ENCODE measurements at places on chromosomes 4 and X.

DNA sequence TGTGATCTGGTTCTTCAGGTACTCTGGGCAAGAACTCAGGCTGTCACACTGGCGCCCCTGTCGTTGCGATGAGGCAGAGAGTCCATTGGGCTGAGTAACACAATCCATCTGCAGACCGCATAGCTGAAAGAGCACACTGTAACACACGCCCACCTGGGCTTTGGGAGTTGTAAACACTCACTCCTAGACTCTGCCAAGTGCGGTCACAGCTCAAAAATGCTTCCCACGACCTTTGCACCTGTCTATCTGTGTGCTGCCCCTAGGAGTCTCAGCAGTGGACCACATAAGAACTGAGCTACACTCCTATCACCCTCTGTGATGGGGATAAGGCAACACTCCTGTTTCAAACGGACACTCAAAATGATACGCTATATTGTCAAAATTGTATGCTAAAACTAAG, 2028.3 kb downstream of the PCDH7 start:
- no peak for DNase-seq

GRCh38 chr4:88817740-88818139, 120.1 kb upstream of the NAP1L5 start:
- no peak for DNase-seq

GRCh38 chr4:5887361-5888221, 5.3 kb downstream of the CRMP1 start:
- DNase-seq, result no peak

DNA sequence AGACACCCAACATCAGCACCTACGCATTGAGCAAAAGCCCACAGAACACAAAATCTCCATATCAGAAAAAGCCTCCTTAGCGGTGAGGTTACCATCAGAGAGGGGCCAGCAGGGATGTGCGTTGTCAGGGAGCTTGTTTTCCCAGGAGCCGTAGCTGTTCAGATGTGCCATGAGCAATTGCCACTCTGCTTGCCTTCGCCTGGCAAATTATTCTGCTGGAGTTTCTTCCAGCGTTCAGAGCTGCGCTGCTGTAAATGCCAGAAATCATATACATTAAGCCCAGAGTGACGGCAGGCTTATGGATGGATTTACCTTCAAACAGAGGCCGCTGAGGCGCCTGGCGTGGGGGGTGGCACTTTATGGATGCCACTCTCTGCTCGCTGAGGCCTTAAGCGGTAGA, 632.3 kb downstream of the BCOR start:
- no peak for DNase-seq

- no peak for DNase-seq
These were observed 91.9 kb upstream of the ZFP42 start for GRCh38 chr4:187903700-187904099.

DNA sequence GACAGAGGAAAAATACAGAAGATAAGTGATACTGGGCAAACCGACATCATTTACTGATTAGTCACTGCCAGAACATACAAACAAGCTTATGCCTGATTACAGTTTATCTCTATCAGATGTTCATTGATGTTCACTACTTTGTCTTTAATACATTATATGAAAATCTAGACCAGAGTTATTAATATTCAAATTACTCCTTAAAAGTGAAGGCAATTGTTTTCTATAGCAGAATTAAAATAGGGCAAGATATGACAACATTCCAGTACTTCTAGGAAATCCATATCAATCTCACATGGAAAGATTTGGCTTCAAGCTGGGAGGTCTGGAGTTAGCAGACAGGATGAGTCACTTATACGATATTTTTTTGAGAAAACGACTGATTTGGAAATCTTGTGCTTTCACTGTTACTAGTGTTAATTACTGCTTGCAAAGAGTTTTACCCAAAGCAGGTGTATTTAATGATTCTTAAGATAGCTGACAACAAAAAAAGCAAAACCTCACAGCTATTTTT, 31.8 kb downstream of the HPGD start:
- no peak for DNase-seq

Data from NCI-H526 treated with DMSO at 0.1 percent for 48 hours (cell line).